Upper lobe of left lung (tissue), 6 donors: ENCODE measurements at places on chromosomes 7 and 10. TPM values are rescaled to one million over a fixed set of nuclear protein-coding genes. Genes with fewer than 3 reads are reported as not detected.

- no peak for DNase-seq
These were observed 213.6 kb downstream of the DIP2C start for GRCh38 chr10:475709-476454.

GRCh38 chr7:4268040-4268965, 413.8 kb upstream of the FOXK1 start:
- no peak for DNase-seq

DNA sequence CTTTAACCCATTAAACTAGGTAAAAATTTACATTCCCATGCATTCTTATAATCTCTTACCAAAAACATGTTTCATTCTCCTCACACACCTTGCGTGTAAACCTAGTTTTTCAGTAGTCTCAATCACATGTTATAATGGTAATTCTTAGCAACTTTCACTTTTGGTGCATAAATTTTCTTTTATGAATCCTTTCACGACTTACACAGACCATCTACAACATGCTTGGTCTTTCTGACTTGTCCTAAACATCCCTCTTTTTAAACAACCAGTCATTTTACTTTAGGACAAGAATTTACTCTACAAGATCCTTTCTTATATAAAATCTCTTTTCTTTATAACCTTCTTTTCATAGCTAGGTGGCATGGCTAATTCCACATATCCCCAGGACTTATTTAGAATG, 25.8 kb downstream of the FBXL13 start:
- no peak for DNase-seq

GRCh38 chr7:27197137-27198042, 2.5 kb downstream of the HOXA13 start:
- no peak for DNase-seq

DNA sequence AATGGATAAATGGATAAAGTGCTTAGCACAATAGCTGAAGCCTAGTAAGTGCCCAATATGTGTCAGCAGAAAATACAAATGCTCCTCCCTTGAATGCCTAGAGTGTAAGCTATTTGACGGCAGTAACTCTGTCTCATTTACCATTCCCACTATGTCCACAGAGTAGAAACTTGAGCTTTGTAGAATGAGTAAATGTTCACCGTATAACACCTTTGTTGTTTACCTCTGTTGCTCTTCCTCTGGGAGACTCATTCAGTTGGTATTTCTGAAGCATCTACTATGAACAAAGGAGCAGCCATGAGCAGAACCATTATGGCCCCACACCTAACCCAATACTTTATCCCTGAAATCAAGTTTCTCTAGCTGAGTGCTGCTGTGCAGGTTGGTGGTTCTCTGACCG, 8.4 kb upstream of the SLC16A12 start:
- DNase-seq, result no peak

DNA sequence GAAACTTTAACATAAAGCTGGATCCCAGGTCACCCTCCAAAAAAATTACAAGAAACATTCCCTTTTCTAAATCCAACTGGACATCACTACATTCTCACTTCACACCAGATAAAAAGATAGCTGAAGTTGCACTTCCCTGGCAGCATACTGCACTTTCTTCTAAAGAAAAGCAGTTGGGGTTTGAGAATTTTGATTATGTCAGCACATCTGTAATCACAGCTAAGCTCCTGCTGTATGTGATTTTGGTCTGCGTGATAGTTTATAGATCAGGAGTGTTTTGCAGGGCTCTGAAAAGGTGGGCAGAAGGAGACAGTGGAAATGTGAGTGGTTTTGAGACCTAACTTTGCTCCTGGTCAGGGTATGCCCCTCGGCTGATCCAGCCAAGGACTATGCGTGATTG, 199.1 kb upstream of the AKR1E2 start:
- no peak for DNase-seq

DNA sequence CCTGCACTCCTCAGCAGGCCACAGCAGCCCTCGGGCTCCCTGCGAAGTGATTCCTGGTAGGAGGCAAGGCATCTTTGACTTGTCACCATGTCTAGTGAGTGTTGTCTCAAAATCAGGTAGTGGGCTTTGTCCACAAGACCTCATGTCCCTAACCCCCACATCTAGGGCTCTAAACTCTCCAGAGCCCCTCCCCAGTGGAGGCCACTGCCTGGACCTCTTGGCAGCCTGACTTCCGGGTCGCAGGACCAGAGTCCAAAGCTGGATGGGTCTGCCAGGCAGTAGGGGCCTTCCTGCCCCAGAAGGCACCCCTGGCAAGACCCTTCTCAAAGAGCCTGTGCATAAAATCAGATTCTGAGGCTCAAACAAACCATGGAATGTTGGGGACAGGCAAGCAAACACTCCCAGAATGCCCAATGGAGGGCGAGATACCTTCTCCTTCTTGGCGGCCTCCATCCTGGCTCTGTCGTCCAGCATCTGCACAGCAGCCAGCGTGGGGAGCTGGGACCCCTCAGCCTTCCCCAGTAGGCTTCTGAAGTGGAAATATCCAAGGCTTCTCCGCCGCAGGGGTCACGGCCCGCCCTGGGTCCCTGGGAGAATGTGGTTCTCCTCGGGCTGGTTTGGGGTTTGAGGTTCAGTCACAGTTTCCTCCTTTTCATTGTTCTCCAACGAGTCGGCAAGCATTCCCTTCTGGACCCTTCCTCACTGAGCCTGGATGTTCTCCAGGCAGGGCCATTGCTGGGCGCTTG, 586 bp downstream of the GCK start:
- no peak for DNase-seq

GRCh38 chr10:75738924-75739323, 307.5 kb downstream of the LRMDA start:
- no peak for DNase-seq

DNA sequence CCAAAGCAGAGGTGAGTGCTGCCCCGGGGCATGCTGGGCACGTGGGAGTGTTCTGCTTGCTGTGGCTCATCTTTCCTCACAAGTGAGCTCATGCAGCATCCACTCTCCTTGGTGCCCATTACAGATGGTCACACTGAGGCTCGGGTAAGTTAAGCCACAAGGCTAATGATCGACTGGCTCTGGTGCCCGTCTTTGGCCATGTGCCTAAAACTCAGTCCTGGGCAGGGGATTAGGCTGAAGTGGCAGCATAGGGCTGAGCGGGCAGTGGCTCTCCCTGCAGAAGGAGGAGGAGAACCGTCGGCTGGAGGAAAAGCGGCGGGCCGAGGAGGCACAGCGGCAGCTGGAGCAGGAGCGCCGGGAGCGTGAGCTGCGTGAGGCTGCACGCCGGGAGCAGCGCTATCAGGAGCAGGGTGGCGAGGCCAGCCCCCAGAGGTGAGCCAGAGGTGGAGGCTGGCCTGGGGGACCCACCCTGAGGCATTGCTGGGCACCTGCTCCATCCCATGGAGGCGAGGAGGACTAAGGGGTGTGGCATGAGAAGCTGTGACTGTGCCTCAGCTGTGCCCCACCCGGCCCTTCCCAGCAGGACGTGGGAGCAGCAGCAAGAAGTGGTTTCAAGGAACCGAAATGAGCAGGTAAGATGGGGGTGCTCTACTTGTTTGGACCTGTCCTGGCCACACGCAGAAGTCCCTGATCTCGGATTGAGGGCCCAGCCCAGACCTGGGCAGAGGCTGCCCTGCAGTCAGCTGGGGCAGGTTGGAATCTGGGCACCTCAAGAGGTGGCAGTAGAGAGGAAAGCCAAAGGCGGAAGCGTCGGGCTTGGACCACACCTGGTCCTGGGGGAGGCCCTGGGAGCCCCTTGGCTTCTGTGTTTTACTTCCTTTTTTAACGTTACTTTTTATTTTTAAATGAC, 7.3 kb downstream of the PGAM2 start:
- peak; percentile 66 for DNase-seq

- no peak for DNase-seq
These were observed 23.4 kb downstream of the LEP start for GRCh38 chr7:128264477-128264876.

DNA sequence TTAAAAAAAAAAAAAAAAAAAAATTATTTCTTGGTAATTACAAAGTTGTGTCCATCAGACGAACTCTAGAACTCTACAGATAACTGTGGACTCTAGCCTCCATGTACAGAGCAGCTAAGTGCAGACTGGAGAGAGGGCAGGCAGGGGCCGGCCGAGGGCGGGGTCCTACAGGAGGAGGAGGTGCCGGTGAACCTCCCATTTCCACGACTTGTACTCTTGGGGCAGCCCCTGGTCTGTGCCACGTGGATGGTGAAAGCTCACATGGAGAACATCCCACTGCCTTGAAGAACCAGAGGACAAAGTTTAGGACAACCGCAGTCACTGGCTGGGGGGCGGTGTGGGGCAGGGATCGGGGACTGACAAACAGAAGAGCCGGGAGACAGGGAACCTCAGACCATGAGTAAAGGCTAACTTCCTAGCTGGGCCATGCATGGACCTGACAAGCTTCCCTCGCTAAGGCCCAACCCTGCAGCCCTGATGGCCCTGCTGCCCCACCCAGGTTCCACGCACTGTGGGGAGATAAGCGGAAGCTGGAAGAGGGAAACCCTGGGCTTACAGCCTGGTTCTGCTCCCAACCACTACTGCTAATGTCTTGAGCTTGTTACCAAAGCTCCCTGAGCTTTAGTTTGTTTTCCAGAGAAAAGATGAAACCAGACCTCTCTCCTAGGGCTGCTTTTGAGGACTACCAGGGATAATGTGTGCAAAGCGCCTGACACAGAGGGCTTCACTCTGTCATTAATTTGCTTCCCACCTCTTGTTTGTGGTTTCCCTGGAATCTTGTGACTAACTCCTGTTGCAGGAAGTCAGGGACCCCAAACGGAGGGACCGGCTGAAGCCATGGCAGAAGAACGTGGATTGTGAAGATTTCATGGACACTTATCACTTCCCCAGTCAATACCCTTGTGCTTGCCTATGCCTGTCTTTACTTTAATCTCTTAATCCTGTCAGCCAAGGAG, 16.1 kb upstream of the SEC61G start:
- peak; percentile 78 for DNase-seq

DNA sequence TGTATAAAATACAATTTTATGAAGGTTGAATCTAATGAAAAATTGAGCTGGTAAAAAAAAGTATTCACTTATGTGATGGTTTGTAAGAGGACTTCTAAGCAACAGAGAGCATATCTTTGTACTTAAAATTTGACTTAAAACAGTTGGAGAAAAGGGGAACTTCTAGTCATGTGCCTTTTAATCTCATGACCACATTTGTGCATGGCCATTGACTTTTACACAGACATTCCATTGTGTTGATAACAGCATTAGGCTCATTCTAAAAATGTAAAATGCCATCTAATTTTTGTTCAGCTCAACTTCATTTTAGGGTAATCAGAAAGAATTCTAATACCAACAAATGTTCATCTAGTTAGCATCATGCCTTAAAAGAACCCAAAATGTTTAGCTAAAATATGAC, 119.9 kb downstream of the HPSE2 start:
- DNase-seq, result no peak

DNA sequence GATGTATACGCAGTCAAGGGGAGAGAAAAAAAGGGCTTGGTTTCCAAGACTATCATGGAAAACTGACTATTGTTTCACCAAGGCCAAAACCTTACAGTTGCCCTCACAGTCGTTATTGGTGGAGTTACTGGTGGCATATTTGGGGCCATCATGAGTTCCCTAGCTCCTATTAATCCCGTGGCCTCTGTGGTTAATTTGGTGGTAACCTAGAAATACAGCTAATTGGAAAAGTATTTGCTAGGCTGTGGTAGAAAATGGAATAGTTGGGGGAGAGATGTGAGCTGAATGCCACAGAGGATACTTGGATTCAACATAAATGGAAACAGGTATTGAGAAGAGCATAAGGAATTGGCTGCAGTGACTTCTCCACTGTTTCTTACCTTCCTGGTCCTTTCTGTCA, 450.7 kb downstream of the KCNMA1 start:
- DNase-seq, result no peak

DNA sequence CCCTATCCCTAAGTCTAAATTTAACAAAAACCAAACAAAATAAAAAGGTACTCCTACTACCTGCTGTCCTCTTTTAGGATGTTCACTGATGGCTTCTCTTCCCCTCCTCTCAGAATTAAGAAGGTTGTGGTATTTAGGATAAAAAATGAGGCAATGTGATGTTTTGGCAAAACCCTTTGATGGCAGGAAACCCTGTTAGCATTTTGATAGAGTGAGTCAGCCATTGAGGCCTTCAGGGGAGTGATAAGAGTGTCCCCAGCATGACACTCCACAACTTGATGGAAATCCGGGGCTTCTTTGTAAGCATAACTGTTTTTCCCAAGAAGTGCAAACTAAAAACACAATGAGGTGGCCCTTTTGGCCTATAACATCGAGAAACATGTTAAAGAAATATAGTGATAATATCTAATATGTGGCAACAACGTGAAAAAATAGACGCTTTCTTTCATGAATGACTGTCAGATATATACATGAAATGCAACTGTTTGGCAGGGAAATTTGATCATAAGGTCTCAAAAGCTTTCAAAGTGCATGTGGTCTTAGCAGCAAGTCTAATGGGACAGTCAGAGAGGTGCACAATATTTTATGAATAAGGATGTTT, 55.0 kb downstream of the PRTFDC1 start:
- no peak for DNase-seq

DNA sequence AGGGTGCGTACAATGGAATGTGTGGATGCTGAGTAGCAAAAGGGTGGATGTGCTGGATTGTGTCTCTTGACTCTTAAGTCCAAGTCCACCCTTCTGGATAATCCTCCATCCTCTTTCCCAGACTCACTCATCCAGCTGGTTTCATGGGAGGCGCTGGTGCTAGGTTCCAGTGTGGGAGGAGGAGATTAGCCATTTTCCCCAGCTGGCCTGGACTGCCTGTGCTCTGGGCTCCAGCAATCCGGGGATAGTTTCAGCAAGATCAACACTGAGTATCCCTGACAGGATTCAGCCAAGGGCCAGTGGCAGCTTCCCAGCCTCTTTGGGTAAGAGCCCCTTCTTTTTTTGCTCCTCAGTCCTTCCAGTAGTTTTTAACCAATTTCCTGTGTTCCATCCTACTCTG, 21.6 kb upstream of the TRIL start:
- no peak for DNase-seq

DNA sequence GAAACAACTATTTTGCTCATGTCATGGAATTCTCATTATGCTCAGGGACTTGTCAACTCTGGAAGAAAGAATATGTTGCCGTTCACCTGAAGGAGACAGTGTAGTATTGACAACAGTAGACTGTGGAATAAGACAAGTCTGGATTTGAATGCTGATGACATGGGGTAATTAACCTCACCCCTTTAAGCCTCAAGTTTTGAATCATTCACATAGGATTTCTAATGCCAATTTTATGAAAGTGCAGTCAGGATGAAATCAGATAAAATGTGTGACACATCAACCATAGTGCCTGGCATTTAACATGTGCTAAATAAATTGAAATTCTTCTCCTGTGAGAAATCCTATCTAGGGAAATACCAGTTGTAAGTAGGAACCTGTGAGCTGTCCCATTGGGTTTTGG, 305.8 kb downstream of the KIF20B start:
- DNase-seq, result no peak

Gene LIPF
- total RNA-seq, result not detected

Gene PDE1C
- 23.9 TPM for total RNA-seq

Gene CARD11
- 8.7 TPM for total RNA-seq

Gene NPY4R2
- 2.7 TPM for total RNA-seq

Gene BTBD16
- not detected for total RNA-seq

Gene CDK6
- 15.7 TPM for total RNA-seq

Gene DHTKD1
- 32.5 TPM for total RNA-seq

Gene CPA4
- total RNA-seq, result not detected

Gene CBX3
- 59.0 TPM for total RNA-seq

Gene NEUROD6
- total RNA-seq, result not detected

Gene HOXA11
- total RNA-seq, result not detected

Gene SLC13A1
- not detected for total RNA-seq

Gene TRRAP
- total RNA-seq, result 30.0 TPM
